ENCODE measurements at places on chromosomes 4 and X. TPM values are rescaled to one million over a fixed set of nuclear protein-coding genes. Genes with fewer than 3 reads are reported as not detected.

FIP1L1 gene
- 64.9 TPM for total RNA-seq

GRCh38 chrX:108582151-108582550, 142.5 kb downstream of the COL4A5 start:
- no peak for DNase-seq

DNA sequence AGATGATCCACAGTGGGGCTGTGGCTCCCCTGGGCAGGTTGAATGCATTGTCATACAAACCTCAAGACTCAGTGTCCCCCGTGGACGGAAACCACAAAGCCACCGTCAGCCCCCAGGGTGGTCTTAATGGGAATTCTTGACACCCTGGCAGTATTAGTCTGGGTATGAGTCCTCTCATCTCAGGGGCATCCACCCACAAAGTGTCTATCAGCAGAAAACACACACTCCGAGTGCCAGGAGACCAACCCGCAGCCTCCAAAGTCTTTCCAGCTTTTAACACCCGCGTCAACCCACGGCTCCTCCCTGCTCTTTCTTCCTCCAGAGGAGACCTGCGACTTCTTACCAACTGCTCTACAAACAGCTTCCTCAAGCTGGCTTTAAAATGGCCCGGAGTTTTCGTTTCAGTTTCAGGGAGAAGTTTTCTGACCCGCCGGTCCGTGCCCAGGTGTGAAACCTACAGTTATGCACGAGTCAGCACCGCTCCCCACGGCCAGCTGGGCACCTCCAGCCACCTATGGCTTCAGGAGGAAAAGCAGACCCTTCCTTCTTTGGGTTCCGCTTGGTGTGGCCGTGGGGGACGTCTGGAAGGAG, 14.4 kb upstream of the ASMTL start:
- no peak for DNase-seq

DNA sequence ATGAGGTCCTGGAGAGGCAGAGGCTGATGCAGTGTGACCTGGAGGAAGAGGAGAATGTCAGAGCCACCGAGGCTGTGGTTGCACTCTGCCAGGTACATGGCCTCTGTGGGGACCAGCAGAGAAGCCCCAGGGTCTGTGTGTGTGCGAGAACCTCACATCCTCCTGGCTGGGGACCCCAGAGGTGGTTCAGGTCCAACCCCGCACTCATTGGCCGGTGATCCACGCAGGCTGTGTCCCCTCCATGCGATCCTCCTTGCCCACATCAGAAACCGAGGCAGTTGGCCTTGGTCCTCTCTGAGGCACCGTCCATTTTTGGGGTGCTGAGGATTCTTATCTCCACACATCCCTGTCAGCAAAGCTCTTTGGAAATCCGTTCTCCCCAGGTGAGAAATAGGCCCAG, 45.3 kb downstream of the EVC start:
- no peak for DNase-seq

DNA sequence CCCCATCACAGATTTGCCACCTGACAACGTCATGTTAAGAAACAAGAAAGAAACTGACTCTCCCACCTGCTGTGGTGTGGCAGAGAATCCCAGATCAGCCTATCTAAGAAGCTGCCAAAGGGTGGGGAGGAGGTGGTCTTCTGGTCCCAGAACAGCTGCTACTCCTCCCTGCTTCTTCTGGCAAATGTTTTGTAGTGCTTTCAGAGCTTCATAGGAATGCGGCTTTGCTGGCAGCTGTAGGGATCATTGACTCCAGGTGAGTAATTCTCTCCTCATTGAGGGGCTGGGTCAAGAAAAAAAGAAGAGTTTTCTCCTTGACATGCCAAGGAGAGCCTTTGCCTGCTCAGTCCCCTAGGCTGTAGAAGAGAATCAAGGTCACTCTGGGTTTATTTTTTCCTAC, 23.3 kb downstream of the NRK start:
- no peak for DNase-seq

DNA sequence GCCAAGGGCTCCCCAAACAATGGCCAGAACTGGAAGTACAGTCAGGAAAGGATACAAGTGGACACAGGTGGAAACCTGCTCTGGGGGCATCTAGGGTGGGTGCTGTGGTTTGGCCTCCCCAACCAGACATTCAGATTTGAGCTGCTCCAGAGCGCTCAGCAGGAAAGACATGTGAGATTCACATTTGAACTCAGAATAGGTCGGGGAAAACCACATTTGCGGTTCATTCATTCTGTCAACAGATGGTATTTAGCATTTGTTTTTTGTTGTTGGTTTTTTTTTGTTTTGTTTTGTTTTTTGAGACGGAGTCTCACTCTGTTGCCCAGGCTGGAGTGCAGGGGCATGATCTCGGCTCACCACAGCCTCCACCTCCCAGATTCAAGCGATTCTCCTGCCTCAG, 44.0 kb downstream of the STEEP1 start:
- DNase-seq, result no peak

DNA sequence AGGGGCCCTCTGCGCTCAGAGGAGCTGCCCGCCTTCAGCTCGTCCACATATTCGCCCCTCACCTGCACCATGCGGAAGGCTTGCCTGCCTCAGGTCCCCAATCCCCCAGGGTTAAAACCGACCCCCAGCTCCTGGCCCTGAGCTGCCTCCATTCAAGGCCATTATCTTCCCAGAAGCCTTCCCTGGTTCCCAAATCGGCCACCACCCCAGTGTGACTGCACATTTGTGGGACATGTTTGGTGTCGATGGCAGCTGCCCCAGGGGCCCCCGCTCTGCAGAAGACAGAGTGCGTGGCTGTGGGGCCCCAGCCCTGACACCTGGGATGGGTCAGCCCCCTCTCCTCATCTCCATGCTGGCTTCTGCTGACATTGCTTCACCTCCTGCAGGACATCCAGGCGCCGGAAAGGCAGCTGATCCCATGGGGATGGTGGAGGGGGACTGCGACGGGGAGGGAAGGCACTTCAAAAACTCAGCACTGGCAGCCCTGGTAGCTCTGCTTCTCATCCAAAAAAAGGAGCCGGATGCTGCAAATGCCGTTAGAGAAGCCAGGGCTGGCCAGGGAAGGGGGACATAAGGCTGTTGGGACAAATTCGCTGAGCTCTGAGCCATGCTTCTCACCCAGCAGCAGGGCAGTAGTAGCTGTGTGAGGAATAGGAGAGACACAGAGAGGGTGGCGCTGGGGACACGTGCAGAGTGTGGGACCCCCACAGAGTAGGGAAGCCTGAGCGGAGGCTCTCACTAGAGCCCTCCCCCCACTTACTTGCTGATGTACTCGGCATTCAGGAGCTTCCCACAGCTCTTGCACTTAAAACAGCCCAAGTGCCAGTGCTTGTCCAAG, 78.5 kb downstream of the ABLIM2 start:
- no peak for DNase-seq

DNA sequence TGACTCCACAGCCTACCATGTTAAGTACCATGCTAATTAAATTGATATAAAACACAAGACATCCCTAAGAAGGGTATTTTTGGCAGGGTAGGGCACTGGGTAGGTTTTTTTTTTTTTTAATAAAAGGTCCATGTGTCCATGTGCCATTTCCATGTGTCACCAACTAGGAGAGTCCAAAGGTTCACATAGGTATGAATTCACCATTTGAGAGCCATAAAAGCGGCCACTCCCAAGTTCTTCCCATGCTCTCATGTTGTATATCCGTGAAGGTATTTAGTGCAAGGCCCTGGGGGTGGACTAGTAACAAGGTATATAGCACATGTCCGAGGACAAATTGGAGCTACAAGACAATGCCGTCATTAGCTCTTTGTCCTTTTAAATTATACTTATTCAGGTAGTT, 107.3 kb downstream of the PDE5A start:
- no peak for DNase-seq

DNA sequence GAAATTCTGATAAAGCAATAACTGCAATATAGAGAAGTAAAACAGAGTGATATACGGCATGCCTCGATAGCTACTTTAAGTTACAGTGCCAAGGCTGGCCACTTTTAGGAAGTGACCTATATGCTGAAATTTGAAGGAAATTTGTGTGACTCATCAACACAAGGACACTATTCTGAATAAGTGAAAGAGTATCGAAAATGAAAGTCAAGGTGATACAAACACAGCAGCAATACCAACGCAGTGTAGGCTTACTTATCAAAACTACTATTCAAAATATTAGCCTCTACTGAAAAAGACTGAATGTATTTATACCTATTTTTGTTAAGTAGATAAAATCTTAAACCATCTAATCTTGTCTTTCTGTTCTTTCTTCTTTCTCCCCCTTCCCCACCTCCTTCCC, 459.9 kb upstream of the GNPDA2 start:
- no peak for DNase-seq

- no peak for DNase-seq
Measured at GRCh38 chrX:139211568-139212182, 318.9 kb upstream of the F9 start.

All from A172 (cell line).